MV-4-11 (cell line): ENCODE measurements at places on chromosomes 3 and 15.

DNA sequence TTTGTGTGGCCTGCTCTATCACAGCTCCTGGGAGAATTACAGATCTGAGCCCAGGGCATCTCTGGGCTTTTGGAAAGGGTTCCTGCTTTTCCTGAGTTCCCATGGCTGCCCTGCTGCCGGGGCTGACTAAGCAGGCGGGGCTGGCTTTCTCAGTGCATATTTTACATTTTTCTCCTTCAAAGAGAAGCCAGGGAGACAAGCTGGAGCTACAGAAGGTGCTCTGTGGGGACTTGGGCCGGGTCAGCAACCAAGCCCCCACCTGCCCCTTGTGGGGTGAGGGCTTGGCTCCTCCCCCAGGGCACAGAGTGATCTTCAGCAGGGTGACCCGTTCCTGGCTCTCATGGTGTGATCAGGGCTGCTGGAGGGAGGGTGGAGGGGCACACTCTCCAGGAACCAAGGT, 17.4 kb downstream of the ABTB1 start:
- DNase-seq: no peak

- DNase-seq: no peak
Measured at GRCh38 chr15:97140216-97140615, 809.7 kb downstream of the NR2F2 start.

DNA sequence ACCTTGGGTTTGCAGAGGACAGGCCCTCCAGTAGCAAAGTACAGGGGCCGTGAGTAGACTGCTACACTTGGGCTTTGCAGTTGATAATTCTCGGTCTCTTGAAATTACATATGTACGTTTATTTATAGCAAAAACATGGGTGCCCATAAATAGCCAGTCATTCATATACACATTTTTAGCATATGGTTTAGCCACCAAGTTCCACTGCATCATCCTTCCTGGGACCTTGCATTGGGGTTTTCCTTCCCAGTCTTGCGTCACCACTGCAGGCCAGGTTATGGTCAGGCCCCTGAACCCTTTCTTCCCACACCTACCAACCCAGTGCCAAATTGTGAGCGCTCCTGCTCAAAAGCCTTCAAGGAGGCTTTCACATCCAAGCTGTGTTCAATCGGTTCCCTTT, 12.7 kb downstream of the KLHL25 start:
- no peak for DNase-seq

- no peak for DNase-seq
Measured at GRCh38 chr15:79094611-79095021, 4.0 kb upstream of the RASGRF1 start.

DNA sequence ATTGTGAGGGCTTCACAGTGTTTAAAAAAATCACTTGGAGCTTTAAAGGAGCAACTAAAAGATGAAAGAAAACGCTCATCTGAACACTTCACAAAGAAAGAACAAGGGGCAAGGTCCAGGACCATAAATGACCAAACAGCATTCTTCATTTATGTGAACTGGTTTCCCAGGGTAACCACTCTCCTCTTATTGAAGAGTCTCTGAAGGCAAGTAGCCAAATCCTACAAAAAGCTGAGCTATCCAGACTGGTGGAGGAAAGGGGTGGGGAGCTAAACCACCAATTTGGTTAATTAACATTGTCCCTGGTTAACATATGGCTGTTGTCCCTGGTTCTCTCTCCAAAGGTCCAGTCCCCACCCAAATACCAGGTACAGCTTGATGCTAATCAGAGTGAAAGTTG, 58.1 kb downstream of the OSBPL10 start:
- no peak for DNase-seq

DNA sequence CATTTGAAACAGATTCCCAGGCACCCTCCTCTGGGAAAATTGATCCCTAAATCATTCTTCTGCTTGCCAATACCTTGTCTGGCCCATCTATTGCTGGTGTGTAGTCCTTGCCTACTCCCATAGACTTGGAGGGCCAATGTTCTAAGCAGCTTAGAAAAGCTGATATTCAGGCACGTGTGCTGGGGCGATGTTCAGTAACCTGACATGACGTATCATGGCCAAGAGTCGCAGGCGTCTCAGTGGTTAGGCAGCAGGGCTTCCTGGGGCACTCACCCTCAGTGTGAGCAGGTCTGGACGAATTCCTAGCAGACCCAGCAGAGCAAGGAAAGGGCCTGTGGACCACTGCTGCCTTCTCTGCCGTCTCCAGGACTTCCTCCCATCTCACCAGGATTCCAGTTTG, 21.6 kb downstream of the EPHB1 start:
- no peak for DNase-seq

DNA sequence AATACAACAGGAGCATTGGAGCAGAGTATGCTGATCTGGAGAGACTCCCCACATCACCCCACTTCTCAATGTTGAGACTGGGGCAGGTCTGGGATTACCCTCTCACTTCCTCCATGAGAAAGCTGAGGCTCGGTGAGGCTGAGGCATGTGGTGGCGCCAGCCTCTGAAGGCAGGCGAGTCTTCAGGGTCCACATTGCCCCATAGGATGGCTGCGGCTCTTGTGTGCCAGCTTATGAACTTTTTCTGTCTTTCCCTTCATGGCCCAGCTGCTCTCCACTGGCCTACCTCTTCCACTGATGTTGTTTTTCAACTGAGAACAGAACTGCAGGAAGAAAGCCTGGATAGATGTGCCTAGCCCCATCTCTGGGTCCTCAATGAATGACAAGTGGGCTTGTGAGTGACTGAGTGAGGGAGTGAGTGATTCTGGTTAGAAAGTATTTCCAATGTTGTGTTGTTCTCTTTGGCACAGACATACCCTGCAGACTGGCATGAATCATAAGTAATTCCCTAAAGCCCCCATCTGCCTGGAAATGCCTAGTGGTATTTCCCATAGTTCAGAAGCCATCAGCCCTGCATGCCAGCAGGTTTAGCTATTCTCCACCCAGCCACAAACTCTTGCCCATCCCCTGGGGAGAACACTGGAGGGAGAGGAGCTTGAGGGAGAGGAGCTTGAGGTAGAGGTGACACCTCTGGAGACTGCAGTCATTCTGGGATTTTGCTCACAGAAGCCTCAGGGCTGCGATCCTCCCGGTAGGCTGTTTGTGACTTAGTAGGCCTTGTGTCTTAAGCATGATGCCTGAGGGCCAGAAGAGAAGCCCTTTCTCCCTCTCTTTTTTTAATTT, 56.9 kb downstream of the AMOTL2 start:
- no peak for DNase-seq

DNA sequence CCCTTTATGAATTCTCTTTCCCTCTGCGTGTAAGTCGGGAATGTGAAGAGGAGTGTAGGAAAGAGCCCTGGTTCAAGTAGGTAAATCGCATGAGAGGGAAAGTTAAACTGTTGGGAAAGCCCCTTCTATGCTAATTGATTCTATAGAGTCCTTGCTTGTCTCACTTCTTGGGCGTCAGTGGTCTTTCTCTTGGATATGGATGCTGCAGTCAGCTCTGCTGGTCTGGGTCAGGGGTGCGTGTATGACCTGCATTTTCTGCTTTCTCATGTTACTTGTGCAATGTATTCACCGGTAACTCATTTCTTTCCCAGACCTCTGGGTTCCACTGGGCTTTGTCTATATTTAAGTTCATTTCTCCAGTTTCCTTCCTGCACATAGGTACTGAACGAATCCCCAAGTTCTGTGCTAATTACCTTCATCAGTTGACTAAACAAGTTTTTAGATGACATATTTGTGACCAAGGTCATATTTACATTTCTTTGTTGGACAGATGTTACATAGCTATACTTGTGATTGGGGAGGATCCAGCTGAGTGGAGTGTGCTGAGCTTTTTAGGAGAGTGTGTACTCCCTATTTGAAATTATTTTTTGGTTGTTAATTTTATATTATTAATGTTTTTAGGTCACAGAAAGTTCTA, 1.4 kb downstream of the SETD5 start:
- DNase-seq: peak; percentile 26

DNA sequence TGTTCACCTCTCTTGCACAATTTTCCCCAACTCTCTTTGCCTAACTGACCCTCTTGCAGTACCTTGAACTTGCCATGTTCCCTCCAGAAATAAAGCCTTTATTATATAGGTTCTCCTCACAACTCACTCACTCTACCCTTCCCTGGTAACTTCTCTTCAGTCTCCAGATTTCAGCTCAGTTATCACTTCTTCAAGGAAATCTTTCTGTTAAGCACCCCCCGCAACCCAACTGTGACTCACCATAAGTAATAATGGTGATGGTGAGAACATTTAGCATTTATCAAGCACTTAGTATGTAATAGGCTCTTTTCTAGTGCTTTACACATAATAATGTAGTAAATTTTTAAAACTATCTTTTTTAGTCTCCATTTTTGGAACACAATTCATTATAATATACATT, 8.1 kb upstream of the OR5K1 start:
- peak; percentile 58 for DNase-seq

DNA sequence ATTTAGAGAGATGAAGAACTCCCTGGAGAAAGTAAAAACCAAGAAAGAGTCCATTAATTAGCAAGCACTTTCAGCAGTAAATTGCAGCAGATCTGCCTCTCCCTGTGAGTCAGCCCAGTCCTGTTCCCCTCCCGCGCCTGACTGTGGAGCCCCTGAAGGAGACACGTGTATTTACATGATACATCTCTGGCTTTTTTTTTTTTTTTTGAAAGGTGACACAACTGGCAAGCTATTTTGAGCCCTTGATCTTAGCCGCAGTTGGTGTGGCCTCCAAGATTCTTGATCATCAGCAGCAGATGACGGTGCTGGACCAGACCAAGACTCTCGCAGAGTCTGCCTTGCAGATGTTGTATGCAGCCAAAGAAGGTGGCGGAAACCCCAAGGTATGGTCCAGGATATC, 271.8 kb upstream of the TPM1 start:
- DNase-seq: no peak

GRCh38 chr3:89908711-89909213, 801.3 kb downstream of the EPHA3 start:
- DNase-seq: no peak

DNA sequence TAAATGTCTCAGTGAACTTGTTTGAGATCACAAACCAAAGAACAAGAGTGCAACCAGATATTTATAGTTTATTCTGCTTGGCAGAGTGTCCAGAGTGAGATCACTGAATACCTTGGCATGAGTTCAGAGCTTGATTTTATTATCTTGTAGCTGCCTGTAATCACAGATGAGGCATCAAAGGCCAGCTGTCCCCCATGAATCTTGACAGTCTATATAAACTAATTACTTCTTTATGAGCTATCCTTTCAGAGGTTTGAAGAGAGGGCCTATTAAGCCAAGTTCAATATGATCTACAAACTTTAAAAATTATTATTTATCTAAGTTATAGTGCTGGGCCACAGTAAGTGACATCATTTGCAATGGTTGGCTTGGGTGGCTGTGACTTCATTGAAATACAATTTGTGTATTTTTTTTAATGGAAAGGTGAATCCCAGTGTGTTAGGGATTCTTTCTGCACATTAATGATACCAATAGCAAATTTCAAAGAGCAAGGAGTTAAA, 251.5 kb downstream of the CLSTN2 start:
- DNase-seq: no peak

GRCh38 chr15:52760562-52760961, 29.6 kb downstream of the ONECUT1 start:
- no peak for DNase-seq

- DNase-seq: peak; percentile 8
Measured at GRCh38 chr3:114213292-114213626, 24.1 kb downstream of the ZNF80 start.

DNA sequence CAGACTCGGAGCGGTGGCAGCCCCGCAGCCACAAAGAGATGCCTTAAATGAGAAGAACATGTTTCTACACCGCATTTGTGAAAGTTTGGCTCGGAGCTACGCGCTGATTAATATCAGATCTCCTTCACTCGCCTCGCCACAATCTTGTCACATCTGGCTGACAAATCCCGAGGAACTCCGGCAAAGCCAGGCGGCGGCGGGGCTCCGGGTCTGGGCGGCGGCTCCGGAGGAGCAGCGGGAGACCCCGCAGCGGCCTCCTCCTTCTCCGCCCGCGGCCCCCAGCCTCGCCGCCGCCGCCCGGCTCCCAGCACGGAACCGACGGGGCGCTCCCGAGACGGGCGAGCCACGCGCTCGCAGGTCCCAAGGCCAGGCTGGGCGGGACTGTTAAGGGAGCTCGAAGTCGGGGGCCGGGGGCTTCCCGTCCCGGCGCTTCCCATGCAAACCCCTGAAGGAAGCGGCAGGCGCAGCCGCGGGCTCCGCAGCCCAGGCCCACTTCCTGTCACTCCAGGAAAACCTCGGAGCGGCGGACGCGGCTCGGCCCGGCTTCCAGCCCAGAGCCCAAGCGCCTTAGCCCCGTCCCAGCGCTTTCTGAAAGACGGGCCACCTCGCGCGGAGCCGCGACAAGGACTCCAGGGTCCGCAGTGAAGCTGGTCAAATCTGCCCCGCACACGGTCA, 1.2 kb downstream of the BNC1 start:
- no peak for DNase-seq

DNA sequence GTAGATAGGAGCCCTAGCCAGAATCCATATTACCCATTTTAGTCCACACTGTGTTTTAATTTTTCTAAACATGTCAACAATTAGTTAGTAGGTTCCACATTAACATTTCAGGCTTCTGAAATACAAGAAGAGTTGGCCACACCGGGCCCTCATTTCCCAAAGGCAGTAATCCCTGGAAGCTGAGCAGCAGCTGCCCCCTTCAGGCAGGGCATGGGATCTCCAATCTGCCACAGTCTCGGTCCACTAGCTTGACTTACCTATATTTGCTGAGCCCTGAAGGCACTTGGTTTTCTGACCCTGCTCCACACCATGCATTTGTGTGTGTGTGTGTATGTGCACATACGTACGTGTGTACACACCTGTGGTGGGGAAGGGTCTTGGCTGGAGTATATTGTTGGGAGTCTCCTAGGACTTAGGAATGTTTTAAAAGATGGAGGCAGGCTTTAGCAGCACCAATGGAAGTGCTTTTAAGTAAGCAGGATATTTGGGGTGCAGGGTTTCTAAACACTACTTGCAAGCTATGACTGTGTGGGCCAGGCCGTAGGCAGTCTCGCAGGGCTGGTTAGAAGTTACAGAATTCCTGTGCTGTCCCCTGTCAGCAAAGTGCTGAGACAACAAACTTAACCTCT, 71.2 kb upstream of the SOX14 start:
- DNase-seq: no peak

GRCh38 chr3:87706176-87706575, 352.6 kb downstream of the CGGBP1 start:
- DNase-seq: peak; percentile 67

- no peak for DNase-seq
Measured at GRCh38 chr3:129345971-129346370, 67.3 kb downstream of the HMCES start.

DNA sequence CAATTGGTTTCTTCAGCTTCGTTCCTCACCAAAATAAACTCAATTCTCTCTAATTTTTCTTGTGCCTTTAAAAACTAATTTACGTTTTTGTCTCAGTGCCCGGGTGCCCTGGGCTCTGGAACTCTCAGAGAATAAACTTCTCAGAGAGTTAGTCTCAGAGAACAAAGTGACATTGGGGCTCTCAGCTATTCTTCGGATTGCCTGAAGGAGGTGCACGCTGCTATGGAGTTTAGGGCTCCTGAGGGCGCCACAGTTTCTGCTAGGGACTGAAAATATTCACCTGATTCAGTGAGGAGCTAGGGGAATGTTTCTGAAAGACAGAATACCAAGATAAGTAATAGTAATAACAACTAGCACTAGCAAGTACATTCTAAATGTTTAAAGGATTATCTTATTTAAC, 22.7 kb downstream of the ZIC4 start:
- no peak for DNase-seq
